GM04504 (cell line): ENCODE measurements at places on chromosomes 16 and 17.

DNA sequence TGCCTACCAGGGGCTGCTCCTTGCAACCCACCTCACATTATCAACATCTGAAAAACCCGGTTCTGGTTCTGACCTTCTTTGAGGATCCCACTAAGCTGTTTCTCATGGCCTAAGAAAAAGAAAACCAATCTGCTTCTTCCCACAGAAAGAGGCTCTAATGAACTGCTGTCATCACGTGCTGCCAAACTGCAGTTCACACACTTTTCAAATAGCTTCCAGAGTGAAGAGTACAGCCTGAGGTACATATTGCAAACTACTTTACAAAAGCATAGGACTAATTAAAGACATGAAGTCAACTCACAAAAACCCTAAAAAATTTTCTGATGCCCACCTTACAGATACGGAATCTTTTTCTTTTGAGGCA is 36.7 kb downstream of the SMG6 start:
- no peak for DNase-seq

- DNase-seq: no peak
Observed at GRCh38 chr17:19579192-19579761, 45.6 kb downstream of the SLC47A1 start.

GRCh38 chr17:66960613-66961012 is 3.9 kb upstream of the CACNG4 start:
- no peak for DNase-seq

DNA sequence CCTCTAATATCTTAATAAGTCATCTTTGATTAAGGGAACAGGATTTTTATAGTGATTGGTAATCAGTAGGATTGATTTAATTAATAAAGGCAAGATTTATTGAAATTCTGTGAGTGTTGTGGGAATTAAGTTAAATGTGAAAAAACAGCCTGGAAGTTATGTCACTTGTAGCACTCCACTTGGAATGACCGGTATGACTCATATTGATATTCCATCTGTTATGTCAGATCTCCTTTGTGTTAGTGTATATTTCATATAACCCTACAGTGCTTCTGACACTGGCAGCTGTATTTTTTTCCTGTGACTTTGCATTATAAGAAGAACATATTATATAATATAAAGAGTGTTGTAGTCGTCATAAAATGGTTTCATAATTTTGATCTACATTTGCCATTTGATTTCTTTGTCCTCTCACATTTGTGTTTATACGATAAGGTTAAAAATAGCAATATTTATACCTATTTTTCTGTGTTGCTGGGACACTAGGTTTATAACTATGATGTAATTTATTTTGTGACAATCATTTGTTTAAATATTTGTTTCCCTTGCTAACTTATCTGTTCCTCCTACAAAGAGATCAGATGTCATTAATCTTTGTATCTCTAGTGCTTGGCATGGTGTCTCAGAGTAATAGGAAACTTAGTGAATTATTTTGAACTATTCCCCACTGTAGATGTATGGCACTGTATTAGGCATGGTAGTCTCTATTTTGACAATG is 249.0 kb downstream of the BCAS3 start:
- DNase-seq: no peak

DNA sequence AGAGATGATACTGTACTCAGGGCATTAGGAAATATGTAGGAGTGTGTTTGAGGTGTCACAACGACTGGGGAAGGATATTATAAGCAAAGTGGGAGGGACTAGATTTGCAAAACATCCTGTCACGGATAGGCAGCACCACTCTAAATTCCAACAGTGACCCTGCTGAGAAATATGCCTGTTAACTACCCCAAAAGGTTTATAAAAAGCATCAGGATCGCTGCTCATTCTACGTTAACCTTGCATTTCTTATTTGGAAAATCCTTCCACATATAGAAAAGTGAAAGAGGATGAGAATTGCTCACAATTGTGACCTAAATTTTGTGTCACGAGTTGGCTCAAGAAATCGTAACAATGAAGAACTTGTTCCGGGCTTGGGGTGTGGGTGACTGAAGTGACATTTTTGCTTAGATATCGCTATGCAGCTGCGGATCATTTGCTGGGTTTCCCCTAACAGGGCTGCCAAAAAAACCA is 51.6 kb downstream of the N4BP1 start:
- peak; percentile 24 for DNase-seq

- no peak for DNase-seq
Observed at GRCh38 chr16:59289151-59289550, 555.0 kb upstream of the GOT2 start.
